ENCODE measurements at places on chromosomes 6 and 20. TPM values are rescaled to one million over a fixed set of nuclear protein-coding genes. Genes with fewer than 3 reads are reported as not detected.

DNA sequence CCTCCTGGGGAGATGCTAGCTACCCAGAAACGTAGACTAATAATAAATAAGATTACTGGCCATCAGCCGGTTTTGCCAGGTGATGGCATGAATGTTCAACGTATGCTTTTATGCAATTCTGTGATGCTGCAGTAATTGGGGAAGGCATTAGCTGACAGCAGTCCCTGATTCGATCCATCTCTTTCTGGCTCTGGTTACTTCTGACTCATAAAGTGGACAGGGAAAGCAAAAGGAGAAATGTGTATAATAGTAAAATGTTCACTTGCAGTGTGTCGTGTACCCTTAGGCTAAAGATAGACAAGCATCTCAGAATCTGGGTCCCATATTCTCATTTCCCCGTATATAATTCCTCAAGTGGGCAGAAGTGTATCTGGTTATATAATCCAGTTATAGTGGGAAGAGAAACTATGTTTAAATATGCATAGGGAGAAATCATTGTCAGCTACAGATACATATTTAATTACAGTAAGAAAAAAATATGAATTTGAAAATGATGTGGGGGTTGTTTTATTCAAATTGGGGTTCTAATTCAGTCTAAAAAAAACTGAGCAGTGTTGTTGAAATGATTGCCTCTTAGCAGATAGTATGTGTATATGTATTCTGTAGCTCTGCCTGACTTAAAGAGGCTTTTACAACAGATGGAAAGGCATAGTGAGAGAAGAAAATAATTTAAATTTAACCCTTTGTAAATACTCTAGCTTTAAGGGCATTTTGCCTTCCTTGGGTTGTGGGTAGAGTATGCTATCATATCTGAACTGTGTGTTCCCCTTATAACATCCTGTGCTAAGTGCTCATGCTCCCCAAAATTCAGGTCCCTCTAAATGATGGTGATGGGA lies 40.6 kb downstream of the DOK5 start:
- peak; percentile 35 for DNase-seq

DNA sequence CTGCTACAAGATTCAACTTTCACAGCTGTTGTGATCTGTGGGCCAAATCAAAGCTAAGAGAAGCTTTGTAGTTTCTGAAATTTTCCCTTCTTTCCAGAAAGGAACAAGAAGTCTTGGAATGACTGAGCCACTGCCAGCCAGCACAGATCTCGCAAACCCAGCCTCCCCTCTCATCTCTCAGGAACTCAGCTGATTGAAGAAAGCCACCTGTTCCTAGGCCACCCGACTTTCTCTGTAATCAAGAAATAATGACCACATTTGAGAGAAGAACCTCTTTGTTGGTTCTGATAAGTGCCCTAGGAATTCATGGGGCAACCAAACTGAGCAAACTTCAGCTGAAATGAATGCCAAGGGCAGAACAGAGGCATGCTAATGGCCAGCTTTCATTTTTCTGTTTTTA lies 61.7 kb downstream of the HDGFL1 start:
- DNase-seq, result peak; percentile 15

DNA sequence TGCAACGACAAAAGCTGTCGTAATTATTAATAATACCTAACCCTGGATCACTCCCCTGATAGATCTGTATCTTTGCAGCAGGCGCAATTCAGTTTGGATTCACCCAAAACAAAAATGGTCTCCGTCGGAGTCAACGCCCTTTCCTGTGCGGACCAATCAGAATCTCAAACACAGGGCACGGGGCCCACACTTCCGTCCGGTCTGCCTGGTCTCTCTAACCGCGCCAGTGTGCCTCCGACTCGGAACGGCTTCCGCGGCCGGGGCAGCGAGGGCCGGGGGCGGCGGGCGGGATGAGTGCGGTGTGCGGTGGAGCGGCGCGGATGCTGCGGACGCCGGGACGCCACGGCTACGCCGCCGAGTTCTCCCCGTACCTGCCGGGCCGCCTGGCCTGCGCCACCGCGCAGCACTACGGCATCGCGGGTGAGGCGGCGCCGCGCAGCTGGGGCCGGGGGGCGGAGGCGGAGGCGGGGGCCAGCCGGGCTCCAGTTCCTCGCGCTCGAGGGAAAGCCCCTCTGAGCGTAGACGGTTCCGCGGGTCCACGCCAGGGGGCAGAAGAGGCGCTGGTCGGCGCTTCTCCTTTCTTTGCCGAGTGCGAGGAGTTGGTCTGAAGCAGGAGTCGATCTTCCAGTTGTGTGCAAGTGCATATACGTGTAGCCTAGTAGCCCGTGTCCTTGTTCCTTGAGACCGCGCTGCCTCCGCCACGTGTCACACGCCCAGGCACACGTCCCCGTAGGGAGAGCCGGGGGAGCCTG lies at the start of gene PEX7:
TSS of gene PEX7 (plus strand) at position 217 of the 752 bp plus-strand sequence. CDS start at position 291, 74 bp downstream.
- DNase-seq, result peak; percentile 91

NRSN1 gene
- total RNA-seq, result not detected

GRCh38 chr6:27662769-27663168 lies 189.9 kb upstream of the ZNF184 start:
- DNase-seq, result no peak

HLA-DQA2 gene
- total RNA-seq, result not detected

DNA sequence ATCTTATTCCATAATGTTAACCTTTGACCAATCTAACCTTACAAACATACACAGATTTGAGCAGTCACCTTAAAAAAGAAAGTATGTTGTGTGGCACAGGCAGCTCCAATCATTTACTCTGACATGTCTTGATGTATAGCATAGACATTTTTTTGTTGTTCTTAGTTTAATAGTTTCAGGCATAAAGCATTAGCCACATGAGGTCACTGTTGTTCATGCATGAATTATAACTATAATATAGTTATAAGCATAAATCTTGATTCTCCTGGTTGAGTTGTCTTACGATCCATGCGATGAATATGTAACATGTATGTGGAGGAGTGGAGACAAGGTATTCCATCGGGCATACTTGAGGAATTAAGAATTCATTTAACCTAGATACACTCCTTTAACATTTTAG lies 26.1 kb upstream of the NKAIN2 start:
- peak; percentile 25 for DNase-seq

DNA sequence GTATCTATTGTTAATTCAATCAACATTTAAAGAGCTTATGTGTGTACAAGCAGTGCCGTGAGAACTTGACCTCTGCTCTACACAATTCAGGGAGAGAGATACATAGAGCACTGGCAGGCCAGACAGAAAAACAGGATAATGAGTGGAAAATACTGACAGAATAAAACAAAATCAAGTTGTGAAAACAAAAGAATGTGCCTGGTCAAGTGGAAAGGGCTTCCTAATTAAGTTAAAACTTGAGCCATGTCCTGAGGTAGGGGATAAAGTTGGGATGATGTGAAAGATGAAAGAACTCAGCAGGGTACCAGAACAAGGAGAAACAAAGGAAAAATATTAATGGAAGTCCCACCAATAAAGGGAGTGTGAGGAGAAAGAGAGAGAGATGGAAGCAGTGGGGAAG lies 672.8 kb downstream of the GRIK2 start:
- DNase-seq, result no peak

DNA sequence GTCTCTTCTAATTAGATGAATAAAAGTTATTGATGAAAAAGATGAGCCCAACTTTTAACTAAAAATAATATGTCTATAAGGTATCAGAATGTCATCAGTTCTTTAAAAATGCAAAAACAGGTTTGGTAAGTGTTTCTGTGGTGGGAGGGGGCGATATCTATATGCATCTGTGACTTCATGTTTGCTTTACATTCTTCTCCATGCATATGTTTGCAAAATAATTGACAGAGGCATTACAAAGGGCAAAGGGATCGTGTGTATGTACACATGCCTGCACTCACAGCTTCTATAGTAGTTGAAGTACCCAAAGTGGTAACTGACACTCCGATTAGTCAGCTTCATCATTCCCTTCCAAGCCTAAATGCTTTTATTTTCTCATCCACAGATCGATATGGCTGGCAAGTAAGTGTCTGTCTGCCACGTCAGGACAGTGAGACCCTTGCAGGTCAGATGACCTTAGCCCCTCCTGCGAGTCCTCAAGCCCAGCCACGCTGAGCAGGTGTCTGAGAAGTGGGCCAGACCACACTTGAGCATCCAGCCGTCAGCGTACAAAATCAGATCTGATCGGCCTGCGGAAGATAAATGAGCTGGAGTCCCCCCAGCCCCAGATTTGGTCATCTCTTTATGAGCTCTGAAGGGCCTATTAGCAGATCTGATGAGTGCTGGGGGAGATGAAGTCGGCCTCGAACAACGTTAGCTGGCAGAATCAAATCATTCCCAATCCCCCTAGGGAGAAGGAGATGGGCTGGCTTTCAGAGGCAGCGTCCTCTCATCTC lies 369.1 kb downstream of the MAFB start:
- no peak for DNase-seq

GRCh38 chr20:5222919-5223634 lies 93.7 kb downstream of the PROKR2 start:
- DNase-seq, result peak; percentile 77
